ENCODE measurements at places on chromosomes 3 and 15.

DNA sequence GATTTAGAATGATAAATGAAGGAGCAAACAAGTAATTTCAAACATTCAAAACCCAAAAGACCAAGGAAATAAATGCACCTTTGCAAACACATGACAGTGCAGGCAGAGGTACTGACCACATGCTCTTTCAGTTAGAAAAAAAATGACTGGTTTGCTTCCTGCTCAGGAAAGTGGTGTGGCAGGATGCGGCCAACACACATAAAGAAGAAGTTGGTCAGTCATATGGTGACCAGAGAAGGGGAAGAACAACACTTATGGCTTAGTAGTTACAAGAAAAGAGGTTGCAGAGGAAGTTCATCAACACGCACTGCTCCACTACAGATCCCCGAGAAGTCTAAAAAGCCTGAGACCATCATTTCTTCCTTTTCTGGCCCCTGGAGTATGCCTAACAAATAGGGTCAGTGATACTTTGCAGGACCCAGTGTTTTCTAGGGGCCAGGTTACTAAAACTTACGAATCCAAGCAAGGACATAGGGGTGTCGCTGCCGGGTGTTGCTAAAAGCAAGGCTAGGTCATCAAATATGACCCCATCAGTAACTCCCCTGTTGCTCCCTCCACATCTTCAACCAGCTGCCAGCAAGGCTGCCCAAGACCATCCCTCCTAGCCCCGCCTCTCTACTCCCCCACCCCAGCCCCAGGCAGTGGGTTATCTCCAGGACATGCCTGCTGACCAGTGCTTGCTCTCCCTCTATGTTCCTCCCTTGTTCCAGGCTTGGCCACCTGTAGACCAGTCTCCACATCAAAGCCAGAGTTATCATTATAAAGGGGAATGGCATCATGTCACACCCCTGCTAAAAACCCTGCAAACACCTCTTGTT lies 11.2 kb downstream of the ATP8B4 start:
- no peak for DNase-seq

GRCh38 chr3:48503401-48504050 lies 448 bp downstream of the SHISA5 start:
- peak; percentile 54 for DNase-seq

GRCh38 chr3:148367756-148368155 lies 329.9 kb upstream of the AGTR1 start:
- DNase-seq: no peak

DNA sequence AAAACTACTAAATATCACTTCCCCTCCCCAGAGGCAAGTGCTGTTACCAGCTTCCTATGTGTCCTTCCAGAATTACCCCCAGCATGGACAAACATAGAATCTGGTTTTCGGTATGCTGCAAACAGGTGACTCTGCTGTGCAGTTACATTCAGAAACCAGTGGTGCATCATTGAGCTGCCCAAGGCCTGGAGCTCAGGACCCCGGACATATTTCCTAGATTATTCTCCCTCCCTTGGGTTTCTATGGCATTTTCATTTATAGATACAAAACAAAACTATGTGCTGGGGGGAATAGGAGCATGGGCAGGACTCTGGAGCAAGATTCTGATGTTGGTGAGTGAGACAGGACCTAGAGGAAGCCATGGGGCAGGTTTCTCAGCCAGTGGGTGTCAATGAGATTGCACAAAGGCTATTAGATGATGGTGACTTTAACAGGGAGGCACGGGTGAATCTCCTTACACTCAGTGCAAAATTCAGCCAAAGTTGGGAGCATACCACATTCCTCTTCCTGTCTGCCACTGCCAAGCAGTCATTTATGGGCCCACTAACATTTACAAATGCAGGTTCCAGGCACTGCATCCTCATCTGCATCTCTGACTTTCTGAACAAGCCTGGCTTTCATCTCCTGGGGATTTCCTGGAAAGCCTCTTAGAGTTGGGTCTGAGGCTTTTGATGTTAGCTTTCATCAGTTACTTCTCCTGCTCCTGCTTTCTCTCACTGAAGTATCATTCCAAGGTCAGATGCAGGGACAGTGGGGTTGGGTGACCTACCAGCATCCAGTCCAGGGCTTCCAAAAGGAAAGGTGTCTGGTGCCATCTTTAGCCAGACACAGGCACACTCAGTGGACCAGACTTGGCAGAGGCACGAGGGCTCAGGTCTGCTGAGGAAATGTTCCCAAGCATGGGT lies 44.5 kb downstream of the CMTM7 start:
- no peak for DNase-seq

DNA sequence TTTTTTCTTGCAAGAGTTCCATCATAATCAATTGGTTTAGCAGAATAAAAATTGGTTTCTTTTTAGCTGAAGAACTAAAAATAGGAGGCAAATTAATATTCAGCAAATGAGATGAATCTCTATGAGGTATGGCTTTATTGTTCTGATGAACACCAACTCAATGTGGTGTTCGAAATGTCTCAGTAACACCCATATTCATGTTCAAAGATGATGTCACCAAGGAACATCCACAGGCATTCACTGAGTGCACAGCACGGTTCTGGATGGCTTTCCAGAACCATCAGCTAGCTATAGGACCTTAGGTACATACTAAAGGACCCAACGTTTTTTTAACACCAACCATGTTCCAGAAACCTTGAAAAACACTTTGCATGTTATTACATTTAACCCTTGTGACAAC lies 42.7 kb downstream of the CCNL1 start:
- DNase-seq: no peak

DNA sequence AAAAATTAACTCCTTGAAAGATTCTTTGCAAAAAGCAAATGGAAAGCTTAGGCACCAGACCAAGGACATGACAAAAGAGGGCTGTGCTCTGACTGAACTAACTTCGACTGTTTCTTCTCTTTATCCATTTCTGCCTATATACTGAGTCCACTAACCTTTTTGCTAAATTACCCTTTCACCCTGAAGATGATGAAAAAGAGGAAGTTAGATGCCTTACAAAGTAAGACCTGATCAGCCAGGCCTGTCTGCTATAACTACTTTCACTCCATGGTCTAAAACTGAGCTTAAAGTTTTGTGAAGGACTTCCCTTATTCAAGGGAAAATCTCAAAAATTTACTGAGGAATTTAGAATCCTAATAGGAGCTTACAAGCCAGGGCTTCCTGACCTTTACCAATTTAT lies 6.2 kb upstream of the IGSF10 start:
- no peak for DNase-seq

GRCh38 chr3:129575997-129576384 lies 30.5 kb downstream of the PLXND1 start:
- no peak for DNase-seq

DNA sequence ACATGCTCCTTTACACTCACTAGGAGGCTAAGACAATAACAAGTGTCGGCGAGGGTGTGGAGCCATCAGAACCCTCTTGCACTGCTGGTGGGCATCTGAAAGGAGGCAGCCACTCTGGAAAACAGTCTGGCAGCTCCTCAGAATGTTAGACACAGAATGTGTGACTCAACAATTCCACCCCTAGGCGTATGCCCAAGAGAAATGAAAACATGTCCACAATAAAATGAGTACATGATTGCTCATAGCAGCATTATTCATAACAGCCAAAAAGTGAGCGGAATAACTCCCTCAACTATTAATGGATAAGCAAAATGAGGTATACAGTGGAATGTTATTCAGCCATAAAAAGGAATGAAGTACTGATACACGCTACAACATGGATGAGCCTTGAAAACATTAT lies 57.8 kb downstream of the WNT7A start:
- no peak for DNase-seq
